Epithelial cell of proximal tubule (primary cell): ENCODE measurements at places on chromosomes 16 and 17.
A peak's percentile ranks its signal among the peaks of the same experiment; 100 is the strongest.

DNA sequence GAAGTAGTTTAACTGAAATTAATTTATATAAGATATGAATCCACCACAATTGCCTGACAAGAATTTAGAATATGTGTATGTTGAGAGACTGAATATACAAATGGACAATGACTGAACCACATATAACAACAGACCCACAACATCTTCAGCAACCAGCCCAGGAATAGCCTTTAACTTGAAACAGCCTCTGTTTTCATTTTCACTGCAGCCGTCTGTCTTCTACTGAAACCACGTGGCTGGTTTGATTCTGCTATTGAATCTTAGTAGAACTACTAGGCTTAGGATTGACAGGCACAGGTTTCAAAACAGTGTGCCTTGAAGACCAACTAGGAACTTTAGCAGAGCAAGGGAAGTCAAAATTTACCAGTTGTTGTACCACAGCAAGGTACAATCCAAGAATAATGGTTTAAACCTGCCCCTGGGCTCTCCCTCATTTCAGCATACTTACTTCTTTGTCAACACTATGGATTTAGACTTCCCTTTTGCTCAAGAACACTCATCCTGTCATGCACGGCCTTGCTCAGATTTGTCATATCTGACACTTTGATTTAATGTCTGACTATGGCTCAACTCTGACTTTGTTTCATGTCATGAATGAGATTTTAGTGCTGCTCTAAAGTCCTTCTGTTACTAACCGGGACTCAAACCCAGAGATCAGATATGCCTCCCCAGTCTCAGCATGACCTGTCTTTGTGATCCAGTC lies 355.0 kb downstream of the KIF2B start:
- no peak for DNase-seq

DNA sequence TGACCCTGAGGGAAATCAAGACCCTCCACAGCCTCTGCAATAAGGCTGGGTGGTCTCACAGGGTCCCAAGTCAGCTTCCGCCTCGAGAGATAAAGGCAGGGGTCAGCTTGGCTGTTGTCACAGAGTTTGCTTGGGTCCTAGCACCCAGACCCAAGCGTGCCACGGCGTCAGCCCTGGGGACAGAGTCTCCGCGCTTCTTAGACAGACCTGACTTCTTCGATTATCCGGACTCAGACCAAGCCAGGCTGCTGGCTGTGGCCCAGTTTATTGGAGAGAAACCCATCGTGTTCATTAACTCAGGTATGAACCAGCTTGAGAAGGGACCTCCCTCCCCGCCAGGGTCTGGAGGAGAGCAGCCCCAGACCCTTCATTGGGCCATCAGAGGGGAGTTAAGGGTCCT lies 588 bp downstream of the C16orf92 start:
- DNase-seq = no peak

DNA sequence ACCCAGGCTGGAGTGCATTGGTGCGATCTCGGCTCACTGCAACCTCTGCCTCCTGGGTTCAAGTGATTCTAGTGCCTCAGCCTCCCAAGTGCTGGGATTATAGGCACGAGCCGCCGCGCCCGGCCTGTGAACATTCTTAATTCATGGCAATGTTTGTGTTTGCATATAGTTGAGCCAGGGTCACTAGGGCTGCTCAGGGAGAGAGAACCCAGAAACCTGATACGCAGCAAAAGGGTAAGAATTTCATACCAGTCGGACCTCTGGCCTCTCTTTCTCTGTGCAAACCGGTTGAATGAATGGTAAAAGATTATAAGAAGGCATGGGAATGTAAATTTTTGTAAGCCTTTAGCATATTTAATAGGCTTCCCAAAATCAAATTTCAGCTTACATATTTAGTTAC lies 6.9 kb upstream of the TMEM98 start:
- no peak for DNase-seq

- DNase-seq = no peak
These were observed 11.2 kb downstream of the CACNA1G start for GRCh38 chr17:50571681-50572080.

DNA sequence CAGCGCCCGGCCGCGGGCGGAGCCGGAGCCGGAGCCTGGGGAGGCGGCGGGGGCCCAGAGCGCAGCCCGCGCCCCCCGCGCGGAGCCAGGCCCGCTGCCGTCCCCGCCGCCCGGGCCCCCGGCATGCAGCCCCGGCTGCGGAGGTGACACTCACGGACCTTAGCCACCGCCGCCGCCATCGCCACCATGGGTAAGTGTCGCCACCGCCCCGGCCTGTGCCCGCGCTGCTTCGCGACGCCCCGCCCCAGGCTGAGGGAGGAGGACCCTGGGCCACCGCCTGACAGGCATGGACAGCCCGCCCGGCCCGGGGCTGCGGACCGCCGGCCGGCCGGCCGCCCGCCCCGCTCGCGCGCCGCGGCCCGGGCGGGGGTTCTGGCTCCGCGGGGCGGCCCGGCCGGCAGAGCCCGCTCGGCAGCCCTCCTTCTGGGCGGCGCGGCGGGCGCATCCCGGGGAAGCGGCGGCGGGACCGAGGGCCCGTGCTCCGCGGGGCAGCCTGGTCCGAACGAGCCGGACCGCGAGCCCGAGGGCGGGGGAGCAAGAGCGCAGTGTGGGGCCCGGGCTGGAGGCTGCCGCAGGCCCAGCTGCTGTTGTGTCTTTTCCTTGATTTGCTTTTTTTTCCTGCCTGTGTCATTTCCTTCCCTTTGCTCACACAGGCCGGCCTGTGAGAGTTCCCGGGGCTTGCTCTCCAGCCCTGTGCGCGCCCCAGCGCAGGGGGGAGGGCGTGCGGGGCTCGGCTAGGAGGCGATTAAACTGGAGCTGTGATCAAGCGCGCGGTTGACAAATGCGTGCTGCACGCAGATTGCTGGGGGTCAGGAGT lies 565 bp downstream of the MAP3K3 start:
- no peak for DNase-seq

DNA sequence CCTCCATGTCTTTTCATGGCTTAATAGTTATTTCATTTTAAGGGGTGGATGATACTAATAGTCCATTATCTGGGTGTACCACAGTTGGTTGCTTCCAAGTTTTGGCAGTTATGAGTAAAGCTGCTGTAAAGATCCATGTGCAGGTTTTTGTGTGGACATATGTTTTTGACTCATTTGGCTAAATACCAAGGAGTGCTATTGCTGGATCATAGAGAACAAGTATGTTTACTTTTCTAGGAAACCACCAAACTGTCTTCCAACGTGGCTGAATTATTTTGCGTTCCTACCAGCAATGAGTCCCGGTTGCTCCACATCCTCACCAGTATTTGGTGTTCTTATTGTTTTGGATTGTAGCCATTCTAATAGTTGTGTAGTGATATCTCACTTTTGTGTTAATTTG lies 181.9 kb downstream of the SPECC1 start:
- DNase-seq = no peak

DNA sequence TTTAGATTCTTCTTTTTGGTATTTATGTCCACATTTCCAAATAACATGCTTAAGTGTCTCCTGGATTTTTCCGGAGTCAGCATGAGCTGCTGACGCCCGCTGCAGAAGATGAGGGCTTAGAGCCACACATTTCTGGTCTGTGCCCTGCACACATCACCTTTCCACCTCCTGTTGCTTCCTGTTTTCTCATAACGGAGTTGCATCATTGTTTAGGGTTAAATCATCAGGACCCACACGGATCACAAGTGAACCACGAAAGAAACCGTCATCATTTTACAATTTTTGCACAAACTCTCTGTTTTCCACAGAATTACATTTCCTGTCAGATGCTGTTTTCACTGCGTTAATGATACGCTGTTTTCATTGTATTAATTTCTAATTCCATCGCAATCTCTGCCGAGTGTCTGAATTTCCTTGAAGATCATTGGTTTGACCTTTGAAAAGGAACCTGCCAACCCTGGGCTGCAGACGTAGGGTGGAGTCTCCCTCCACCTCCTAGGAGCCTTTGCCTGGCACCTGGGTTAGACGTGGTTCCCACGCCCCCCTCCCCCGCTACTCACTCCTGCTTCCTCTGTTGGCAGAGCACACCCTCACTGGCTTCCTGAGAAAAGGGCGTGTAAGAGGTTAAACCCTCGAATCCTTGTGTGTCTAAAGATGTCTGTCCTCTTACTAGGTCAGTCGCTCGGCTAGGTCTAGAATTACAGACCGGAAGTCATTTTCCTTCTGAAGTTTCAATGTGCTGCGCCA lies 68.2 kb downstream of the RNF213 start:
- DNase-seq = no peak

- no peak for DNase-seq
These were observed 258.2 kb upstream of the CDH8 start for GRCh38 chr16:62294213-62294972.

DNA sequence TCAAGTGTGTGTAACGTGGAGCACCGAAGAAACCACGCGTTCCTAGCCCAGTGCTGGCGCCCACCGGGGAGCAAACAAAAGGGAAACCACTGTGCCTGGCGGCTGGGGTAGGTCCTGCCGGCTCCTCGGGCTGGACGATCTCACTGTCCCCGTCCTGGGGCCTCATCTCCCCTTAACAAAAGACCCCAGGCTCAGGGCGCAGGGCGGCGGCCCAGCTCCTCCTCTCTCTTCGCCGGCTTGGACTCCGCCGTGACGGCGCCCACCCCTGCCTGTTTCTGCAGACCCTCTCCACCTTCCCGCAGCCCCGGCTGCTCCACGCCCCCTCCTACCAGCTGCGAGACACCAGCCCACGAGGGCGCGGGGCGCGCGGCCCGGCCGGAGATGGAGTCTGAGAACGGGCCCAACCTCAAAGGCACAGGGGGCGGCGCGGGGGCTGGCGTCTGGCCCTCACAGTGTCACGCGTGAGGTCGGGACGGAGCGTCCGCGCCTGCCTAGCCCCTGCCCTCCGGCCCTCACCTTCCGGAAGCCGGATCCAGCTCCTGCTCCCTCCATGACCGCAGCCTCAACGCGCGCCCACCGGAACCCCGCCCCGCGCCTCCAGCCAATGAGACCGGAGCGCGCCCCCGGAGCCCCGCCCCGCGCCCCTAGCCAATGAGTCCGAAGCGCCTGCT lies at the start of gene CENPX:
Gene CENPX, minus strand, starts transcription at position 569 of the 671 bp plus-strand sequence. Its CDS starts 17 bp downstream, at position 552.
- no peak for DNase-seq

- no peak for DNase-seq
These were observed 58.3 kb downstream of the RAI1 start for GRCh38 chr17:17739388-17740066.

- DNase-seq = no peak
These were observed 323.3 kb upstream of the TNRC6C start for GRCh38 chr17:77635176-77635575.

DNA sequence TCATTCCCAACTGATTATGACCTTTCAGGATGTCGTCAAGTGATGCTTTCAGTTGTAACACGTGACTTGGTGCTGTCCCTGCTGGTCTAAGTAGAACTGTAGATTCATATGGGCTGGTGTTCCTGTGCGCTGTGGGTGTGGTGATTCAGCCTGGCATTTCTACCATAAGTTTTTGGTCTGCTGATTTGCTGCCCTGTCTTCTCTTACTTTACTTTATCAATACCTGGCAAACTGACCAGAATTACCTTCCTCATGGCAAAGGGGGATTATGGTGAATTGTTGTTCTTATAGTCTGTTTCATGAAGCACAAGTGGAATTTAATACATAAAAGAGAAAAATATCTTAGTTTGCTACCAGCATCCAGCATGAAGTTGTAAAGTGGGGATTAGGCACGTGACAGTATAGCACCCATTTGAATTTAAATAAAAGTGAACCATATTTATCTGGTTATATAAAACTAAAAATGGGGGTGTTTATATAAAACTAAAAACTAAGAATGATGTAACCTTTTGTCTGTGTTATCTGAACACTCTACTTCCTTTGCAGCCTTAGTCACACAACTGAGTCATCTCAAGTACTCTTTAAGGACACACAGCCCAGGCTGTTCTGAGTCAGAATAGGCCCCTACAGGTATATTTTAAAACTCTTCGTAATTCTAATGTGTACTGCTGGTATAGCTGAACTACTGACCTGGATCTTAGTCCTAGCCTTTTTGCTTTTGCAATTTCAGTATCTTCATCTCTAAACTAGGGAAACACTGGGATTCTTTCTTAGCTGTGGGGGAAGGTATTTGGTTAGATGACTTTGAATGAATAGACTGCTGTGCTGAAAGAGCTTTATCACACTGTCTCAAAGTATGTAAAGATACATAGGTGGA lies 28.3 kb downstream of the TTC19 start:
- DNase-seq = peak; percentile 83

GRCh38 chr16:75402159-75402820 lies 31.0 kb downstream of the CFDP1 start:
- DNase-seq = no peak

GRCh38 chr16:59168461-59169114 lies 434.5 kb upstream of the GOT2 start:
- no peak for DNase-seq

DNA sequence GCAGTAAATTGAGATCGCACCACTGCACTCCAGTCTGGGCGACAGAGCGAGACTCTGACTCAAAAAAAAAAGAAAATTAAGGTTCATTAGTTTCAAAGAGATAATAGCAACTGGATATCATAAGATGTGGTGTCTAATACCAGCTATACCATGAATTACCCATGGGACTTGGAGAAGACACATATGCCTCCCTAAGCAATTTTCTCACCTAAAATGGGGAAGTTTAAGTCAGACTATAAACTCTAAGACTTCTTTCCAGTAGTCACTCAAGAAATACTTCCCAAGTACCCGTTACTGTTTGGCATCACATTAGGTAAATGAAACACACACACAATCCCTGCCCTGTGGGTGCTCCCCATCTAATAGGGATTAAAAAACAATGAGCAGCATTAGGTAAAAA lies 22.6 kb downstream of the SMURF2 start:
- DNase-seq = no peak

GRCh38 chr16:12542818-12543699 lies 260.6 kb downstream of the CPPED1 start:
- DNase-seq = no peak

DNA sequence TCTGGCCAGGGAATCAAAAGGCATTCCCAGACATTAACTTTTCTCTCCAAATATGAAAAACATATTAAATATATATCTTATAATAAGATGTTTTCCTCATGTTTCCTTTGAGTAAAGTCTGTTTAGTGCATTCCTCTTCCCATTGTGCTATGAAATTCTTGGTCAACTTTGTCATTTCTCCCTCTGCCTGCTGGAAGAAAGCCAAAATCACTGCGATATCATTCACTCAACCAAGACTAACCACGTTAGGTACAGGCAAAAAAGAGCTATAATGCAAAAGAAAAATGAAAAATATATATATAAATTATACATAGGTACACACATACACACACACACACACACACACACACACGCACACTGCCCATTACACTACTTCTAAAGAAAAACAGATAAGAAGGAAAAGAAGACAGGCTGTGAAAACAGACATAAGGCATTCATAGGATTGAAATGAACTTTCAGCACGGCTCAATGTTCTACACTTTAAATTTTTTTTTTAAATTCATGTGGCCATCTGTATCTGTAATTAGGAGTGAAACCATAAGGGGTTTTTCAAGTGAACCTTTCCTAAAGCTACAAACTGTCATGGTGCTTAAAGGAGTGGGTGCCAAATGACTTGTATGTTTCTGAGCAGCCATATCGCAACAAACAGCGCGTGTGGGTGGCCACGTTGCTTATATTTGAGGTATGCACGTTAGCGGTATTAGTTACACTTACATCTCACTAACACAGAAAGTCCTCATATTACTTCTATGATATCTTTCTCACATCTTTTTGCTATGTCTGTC lies 71.6 kb upstream of the PSMD7 start:
- peak; percentile 7 for DNase-seq
